ENCODE measurements at places on chromosomes 7 and 10.

GRCh38 chr7:151628846-151629604, 109.3 kb upstream of the RHEB start:
- DNase-seq: no peak

GRCh38 chr7:96188174-96188581, 133.7 kb downstream of the SLC25A13 start:
- no peak for DNase-seq

DNA sequence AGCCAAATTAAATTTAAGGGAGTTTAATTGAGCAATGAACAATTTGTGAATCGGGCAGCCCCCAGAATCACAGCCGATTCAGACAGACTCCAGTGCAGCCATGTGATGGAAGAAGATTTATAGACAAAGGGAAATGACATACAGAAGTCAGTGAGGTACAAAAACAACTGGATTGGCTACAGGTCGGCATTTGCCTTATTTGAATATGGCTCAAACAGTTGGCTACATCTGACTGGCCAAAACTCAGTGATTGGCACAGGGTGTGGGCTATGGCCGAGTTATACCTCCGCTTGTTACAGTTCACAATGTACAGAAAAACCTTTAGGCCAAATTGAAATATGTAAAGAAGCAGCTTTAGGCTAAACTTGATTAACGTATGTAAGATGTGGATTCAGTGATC, 30.8 kb upstream of the EIF4H start:
- DNase-seq: no peak

DNA sequence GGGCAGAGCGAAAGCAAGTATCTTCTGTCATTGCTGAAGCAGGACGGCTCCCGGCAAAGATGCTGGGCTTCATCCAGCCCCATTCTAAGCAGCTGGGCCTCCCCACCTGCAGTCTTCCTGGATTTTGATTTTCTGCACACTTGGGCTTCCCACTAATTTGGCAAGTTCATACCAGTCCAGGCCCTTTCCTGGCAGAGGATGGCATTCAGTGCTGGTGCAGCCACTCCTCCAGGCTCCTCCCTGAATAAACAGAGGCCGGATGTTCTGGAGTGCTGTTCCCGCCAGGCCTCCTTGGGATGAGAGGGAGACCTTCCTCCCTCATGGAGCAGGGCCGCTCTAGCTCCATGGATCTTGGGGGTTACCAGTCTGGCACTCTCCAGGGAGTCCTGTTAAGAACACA, 3.4 kb downstream of the BAG3 start:
- peak; percentile 80 for DNase-seq

GRCh38 chr10:88238615-88238914, 344.6 kb downstream of the RNLS start:
- peak; percentile 68 for DNase-seq

- no peak for DNase-seq
Observed at GRCh38 chr10:70186571-70186970, 16.3 kb upstream of the SAR1A start.

DNA sequence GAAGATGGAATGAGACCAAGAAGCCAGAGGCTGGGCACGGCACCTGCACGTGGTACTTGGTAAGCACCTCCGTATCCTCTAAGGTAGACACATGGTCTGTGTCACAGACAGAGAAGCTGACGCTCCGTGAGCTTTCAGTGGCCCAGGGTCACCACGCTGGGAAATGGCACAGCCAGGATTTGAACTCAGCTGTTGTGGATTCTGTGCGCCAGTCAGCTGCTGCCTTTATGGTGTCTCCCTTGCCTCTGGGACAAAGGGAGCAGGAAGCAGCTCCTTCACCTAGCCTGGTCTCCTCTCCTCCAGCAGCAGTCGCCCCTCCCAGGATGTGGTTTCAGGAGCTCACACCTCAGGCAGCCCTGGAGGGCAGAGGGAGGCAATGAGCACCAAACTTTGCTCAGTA, 110.8 kb downstream of the ARHGAP22 start:
- DNase-seq: no peak

DNA sequence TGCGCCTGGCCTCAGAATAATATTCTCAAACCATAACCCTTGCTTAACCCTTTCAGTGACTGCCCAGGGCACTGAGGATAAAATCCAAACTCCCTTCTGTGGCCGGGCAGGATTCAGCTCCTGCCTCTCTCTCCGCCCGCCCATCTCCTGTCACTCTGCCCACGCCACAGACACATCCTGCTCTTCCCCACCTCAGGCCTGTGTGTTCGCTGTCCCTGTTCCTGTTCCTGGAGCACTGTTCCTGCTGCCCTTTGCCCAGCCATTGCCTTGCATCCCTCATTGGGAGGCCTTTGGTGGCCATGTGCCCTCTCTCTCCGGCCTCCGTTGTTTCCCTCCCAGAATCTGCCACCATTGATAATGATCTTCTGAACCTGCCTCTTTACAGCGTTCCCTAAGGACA, 108.8 kb downstream of the SH3PXD2A start:
- DNase-seq: no peak

DNA sequence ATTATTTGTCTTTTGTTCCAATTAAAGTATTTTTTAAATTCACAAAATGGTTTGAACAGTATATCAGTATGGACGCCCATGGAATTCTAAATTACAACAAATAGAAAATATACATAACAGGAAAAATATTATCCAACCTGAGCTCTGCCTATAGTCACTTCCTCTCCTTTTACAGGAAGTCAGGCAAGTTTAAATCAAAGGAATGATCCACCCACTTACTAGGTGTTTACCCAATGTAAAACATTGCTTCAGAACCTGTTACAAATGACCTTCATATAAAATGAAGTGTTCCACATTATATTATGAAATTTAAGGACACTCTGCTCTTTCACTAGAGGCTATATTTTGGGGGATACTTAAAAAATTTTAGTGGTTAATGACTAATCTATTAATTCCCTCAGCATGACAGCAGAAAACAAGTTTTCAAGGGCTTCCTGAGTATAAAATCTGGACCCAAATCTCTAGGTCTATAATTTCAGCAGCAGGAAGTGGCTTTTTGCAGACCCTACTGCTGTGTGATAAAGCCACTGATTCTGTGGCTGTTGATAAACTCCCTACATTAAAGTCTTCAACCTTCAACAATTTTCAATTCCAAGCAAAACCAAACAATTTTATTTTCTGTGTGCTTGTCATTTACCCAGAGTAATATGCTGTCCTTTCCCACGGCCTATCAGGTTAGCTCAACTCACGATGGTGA, 722.6 kb downstream of the GATA3 start:
- no peak for DNase-seq

GRCh38 chr7:65475040-65475726, 101.5 kb downstream of the ZNF92 start:
- no peak for DNase-seq

DNA sequence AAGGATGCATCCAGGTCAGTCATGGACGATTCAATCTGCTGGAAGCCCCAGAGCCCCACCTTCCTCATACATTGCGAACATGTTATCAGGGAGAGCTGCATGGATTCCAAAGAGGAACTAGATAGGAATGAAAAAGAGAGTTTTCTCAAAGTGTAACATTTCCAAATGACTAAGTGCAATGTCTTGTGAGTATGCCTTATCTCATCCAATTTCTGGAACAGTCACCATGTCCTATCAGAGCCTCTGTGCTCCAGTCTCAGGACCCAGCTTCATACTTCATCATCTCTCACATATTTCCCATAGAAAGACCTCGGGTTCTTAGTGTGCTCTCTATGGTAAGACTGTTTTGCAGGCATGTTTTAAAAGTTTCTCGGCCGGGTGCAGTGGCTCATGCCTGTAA, 26.8 kb downstream of the ZC3HC1 start:
- no peak for DNase-seq
